ENCODE measurements at places on chromosomes 12 and 14. TPM values are rescaled to one million over a fixed set of nuclear protein-coding genes. Genes with fewer than 3 reads are reported as not detected.
A peak's percentile ranks its signal among the peaks of the same experiment; 100 is the strongest.

TAS2R42 gene
- total RNA-seq: not detected

- no peak for DNase-seq
These were observed 572 bp downstream of the RAN start for GRCh38 chr12:130872179-130873096.

DNA sequence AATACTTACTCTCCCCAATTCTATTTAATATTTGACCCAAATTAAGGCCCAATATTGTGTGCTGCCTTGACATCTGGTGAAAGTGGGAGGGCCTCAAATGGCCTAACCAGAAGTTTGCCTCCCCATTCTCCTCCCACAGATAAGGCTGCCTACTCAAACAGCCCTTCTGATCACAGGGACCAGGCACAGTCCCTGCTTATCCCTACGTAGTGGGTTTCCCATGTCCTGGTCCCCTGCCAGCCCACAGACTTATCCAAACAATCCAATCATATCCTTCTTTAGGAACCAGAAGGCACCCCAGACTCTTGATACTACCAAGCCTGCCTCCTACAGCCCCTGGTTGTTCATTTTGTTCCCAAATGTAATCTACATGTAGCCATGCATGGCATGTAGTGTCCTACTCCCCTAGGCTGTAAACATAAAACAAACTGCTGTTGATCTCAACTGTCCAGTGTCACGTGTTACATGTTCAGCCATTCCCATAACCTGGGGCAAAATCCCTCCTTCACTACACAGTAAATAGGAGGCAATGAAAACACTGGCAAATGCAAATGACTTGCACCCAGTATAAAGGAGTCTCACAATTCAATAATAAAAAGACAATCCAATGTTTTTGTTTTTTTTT, 49.3 kb downstream of the EEA1 start:
- no peak for DNase-seq

DNA sequence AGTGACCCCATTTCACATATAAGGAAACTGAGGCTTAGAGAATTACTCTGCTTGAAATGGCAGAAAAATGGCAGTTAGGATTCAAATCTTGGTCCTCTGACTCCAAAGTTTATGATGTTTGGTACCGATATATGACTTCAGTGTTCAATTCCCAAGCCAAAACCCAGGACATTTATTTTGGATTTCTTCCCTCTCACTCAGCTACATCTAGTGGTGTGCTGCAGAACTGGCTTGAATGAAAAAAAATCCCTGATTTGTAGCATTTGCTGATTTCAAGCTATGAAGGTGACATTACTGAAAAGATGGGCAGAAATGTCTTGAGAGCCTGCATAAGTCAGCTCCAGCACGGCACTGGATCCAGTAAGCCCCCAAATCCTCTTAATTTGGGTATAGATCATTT, 106.4 kb downstream of the EFCAB11 start:
- DNase-seq: no peak

ZC2HC1C gene
- total RNA-seq: 4.8 TPM

DNA sequence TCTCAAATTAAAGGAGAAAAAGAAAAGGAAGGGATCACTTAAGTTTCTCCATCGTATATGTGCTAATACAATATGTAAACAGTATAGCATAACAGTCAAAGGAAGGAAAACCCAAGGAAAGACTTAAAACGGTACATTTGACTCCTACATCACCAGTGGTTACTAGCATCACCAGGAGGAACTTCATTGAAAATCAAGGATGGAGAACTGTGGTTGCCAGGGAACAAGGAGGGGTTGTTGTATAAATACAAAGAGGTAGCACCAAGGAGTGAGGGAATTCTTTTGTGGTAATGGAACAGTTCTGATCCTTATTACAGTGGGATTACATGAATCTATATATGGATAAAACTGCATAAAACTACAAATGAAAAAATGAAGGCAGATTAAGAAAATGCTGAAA, 1.6 kb downstream of the ZFYVE26 start:
- DNase-seq: no peak

- DNase-seq: no peak
These were observed 905.3 kb upstream of the MDGA2 start for GRCh38 chr14:48580692-48581091.

TMEM233 gene
- total RNA-seq: 0.63 TPM

GRCh38 chr14:68983191-68983590, 4.1 kb upstream of the ACTN1 start:
- no peak for DNase-seq

- no peak for DNase-seq
These were observed 58.5 kb downstream of the GPR135 start for GRCh38 chr14:59406454-59407245.

GRCh38 chr12:64714551-64714968, 44.6 kb downstream of the GNS start:
- no peak for DNase-seq

GRCh38 chr12:130120012-130120805, 42.1 kb upstream of the FZD10 start:
- no peak for DNase-seq

DNA sequence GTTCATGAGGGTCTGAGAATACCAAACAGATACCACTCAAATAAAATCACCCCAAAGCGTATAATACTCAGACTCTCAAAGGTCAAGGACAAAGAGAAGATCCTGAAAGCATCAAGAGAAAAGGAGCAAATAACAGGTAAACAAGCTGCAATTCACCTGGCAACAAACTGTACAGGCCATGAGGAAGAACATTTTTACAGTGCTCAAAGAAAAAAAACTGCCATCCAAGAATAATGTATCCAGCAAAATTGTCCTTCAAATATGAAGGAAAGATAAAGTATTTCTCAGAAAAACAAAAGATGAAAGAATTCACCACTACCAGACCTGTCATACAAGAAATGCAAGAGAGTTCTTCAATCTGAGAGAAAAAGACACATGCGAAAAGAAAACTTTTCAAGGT, 206.4 kb downstream of the PTPRO start:
- no peak for DNase-seq

GRCh38 chr14:101593411-101594238, 32.3 kb downstream of the DIO3 start:
- no peak for DNase-seq

- peak; percentile 82 for DNase-seq
These were observed 13.2 kb upstream of the TIGAR start for GRCh38 chr12:4307593-4308333.

GRCh38 chr14:62432955-62433354, 612.3 kb downstream of the KCNH5 start:
- DNase-seq: no peak

- DNase-seq: no peak
These were observed 86.9 kb downstream of the ATP23 start for GRCh38 chr12:58028294-58028693.

DTX1 gene
- total RNA-seq: 5.9 TPM

TMEM30B gene
- total RNA-seq: 26.2 TPM

COCH gene
- total RNA-seq: 1.4 TPM

CAPZA3 gene
- total RNA-seq: not detected

GRCh38 chr14:77574446-77575115, 41.9 kb downstream of the SPTLC2 start:
- no peak for DNase-seq

- DNase-seq: no peak
These were observed 341.6 kb upstream of the FKBP4 start for GRCh38 chr12:2453076-2453760.

TECPR2 gene
- total RNA-seq: 33.5 TPM

GRCh38 chr14:71932229-71932981, at the start of gene RGS6:
RGS6 (plus strand) TSS chr14:71932429.
- peak; percentile 68 for DNase-seq

SLC10A1 gene
- total RNA-seq: not detected

VRTN gene
- 0.09 TPM for total RNA-seq

- no peak for DNase-seq
These were observed 66.8 kb downstream of the TXNDC16 start for GRCh38 chr14:52485350-52485960.

NABP2 gene
- 37.3 TPM for total RNA-seq

MMP17 gene
- 5.3 TPM for total RNA-seq

LGR5 gene
- total RNA-seq: 4.4 TPM

KIF5A gene
- 1.2 TPM for total RNA-seq

KRT5 gene
- total RNA-seq: 1.6 TPM

DNA sequence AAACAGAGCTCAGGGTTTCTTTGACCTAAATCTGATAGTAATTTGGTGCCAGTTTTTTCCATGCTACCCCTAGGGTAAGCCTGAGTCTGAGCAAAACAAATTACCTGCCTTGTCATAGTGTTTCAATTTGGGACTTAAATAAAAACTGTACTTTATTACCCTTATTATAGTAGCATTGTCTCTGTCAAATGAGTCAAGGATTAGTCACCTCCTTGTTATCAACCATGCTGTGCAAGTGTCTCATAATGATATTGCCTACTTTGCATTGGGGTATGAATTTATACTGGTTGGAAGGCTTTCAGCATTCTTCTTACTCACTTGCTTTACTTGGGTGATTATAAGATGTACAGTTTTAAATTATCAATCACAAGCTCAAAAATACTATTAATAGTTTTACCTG, 380.0 kb downstream of the LRFN5 start:
- no peak for DNase-seq

GRCh38 chr12:31228811-31229792, 96.8 kb downstream of the SINHCAF start:
- peak; percentile 79 for DNase-seq

TSPAN8 gene
- 685 TPM for total RNA-seq

IGFBP6 gene
- total RNA-seq: 27.1 TPM

DNA sequence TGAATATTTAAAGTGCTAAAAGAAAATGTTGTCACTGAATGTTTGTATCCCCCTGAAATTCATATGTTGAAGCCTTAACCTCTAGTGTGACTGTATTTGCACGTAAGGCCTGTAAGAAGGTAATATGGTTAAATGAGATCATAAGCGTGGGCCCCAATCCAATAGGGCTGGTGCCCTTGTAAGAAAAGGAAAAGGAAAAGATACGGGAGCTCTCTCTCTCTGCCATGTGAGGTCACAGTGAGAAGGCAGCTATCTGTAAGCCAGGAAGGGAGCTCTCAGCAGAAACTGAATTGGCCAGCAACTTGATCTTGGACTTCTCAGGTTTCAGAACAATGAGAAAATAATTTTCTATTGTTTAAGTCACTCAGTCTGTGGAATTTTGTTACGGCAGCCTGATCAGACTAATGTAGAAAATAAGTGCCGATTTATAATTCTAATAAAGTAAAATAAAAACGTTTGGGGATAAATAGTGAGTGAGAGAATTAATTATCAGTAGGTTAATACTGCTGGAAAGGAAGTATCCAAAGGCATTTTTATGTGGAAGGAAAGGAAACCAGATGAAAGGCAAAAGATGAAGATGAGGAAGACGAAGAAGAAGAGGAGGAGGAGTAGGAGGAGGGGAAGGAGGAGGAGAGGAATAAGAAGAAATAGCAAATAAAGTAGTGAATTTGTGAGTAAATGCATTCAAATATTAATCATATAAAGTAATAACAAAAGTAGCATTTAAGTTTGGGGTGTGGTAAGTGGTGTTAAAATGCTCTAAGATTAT, 188.5 kb upstream of the KRR1 start:
- DNase-seq: no peak

DNA sequence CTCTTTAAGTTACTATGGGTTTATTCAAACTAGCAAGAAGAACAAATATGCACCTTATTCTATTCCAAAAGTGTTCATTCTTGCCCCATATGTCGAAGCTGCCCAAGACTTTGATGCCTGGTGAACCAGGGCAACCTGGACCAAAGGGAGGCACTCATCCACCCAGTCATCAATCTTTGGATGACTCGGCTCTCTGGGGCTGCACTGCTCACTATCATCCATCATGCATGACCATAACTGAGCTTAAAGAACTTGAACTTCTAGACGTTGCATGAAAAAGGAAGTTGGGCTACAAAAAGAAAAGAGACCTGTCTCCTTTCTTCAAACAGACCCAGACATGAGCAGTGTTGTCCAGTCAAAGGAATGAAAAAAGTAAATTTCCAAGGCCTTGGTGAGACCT, 1.2 kb downstream of the KRT4 start:
- DNase-seq: no peak

DNA sequence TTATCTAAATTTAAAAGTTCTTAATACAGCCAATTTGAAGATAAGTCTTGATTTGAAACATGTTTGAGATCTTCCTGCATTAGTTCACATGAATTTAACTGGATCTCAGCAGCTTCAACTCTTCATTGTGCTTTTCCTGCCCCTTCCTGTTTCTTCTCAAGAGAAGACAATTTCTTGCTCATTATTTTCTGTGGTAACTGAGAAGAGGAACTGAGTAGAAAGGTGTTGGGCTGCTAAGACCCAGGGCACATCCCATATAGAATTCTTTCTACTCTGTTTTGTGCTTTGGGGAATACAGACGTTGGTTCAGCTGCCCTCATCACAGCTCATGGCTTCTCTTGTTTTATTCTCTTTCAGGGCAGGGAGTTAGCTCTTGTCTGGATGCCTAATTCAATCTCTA, 110.2 kb downstream of the SNAPC1 start:
- DNase-seq: no peak

GRCh38 chr12:14390870-14391530, 25.5 kb downstream of the ATF7IP start:
- DNase-seq: no peak

DNA sequence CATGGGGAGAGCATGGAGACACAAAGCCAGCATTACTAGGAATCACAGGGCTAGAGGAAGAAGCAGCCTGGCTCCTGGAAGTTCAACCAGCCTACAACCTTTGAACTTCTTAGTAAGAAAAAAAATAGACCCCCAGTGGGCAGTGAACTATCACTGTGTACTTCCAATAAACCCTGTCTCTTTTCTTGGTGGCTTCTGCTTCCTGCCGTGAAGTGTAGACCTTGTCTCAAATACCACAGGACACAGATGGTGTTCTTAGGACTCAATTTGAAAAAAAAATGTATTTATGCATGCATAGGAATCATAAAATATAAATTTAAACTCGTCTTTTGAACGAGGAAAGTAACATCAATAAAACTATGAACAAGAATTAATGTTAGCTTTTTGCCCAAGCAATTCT, 3.6 kb upstream of the PTGER2 start:
- no peak for DNase-seq

DNA sequence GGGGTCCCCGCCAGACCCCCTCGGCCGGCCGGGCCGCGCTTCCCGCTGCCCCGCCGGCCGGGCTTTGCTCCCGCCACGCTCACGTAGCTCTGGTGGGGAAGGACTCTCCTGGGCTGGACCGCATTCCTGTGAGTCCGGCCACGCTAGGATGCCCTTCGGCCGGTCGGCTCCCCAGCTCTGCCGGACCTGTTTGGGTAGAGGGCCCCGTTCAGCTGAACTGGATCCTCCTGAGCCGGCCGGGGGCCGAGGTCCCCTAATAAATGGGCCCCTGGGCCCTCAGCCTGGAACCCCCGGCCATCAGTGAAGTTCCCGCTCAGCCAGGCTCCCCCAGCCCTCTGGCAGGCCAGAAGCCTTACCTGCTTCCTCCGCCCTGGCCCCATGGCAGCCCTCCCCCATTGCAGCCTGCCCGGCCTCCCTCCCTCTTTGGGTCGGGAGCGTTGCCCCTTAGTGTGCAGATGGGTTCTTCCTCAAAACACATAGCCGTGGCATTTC, 593 bp downstream of the UNC119B start:
- peak; percentile 64 for DNase-seq

DNA sequence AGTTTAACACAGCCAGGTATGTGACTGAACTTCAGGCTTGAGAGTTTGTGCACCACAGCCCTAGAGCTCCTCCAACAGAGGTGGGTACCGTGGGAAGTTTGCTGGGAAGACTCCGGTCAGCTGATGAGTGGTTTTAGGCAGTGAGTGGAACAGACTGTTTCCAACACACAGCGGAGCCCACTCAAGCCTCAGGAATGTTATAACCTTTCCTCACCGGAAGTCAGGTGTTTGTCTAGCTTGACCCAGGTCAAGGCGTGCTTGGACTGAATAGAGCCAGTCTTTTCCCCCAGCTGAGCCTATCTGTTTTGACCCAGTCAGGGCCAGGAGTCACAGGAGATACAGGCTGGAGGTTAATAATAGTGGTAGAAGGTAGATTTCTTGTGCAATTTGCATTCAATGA, 138.4 kb upstream of the PARP11 start:
- DNase-seq: no peak
